ENCODE measurements at places on chromosomes 3 and 15.

- no peak for DNase-seq
These were observed 35.5 kb upstream of the CACNA2D3 start for GRCh38 chr3:54086652-54087405.

GRCh38 chr15:57401546-57401945 lies 25.2 kb downstream of the CGNL1 start:
- DNase-seq: no peak

GRCh38 chr15:37034835-37035748 lies 65.3 kb downstream of the MEIS2 start:
- DNase-seq: no peak

GRCh38 chr3:9828801-9829755 lies 14.7 kb downstream of the RPUSD3 start:
- no peak for DNase-seq

GRCh38 chr3:78741066-78741645 lies 1026.6 kb downstream of the ROBO1 start:
- no peak for DNase-seq

- DNase-seq: no peak
These were observed 69.3 kb downstream of the MYH15 start for GRCh38 chr3:108441071-108441507.

- DNase-seq: no peak
These were observed 24.9 kb downstream of the TTC14 start for GRCh38 chr3:180626844-180627243.

DNA sequence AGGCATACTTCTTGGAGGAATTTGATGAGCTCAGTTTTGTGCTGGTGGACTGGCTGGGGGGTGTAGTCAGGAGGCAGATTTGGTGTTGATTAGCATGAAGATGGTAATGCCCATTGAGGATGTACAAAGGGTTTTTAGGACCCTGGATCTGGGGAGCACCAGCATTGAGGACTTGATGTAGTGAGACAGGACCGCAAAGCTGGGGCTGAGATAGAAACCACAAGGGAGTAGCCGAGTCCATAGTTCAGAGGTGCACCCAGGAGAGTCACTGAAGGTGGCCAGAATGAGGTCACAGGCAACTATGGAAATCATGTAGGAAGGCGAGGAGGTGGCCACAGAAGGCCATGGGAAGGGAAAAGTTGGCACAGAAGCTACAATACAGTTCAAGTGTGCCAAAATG lies 2.7 kb upstream of the CDC25A start:
- DNase-seq: no peak

- peak; percentile 62 for DNase-seq
These were observed 23.5 kb upstream of the CLN6 start for GRCh38 chr15:68252925-68253534.

DNA sequence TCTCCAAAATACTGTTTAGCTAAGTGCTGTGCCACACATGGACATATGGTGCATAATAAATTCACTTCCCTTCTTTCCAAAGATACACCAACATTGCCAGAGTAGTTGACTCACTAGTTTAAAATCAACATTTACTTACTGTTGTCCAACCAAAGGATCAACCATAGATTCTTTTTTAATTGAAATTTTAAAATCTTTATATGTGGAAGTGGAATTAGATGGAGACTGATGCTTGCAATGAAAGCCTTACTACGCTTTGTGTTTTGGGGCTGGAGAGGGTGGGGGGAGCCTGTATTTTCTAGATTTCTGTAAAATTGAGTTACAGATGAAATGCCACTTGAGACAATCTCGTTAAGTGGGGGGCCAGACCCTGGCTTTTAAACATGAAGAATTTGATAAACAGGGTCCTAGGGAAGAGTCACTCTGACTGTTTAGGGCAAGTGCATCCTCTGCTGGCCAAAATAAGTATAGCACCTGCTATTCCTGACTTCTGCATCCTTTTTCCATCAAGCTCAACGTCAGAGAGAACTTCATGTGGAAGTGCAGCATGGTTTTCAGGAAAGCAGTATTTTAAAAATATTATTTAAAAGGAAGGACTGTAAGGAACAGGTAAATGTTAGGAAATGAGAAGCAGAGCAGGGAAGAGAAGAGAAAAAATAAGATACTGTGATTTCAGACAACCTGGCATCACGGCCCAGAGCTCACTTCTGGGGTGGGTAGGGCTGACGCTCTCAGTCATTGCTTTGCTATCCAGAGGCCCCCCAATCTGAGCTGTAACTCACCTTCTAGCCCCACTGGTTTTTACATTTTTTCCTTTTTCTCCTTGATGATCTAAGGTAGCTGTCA lies 76.7 kb downstream of the BOC start:
- DNase-seq: peak; percentile 69

- DNase-seq: no peak
These were observed 303.6 kb upstream of the ARPP21 start for GRCh38 chr3:35335703-35336102.

DNA sequence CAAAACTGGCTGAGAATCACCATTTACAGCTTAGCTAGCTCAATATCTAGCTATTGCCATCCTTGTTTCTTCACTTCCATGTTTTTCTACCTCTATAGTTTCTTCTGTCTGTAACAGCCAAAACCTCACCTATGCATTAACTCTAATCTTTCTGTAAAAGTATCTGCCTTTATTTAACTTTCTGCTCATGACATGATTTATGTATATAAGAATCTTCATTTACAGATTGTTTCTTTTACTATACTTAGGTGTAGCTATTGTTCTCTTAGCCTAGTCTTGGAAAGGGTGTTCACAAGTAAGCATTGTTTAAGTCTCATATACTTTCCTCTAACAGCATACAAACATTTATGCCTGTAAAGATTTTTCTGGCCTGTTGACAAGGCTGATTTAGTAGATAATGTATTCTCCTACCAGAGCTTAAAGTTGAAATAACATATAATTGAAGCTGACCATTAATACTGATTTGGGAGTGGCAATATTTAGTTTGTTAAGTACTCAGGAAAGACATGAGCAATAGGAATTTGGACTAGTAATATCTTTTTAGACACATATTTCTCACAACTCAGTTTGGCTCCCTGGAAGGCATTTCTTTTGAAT lies 9.4 kb downstream of the FILIP1L start:
- no peak for DNase-seq

DNA sequence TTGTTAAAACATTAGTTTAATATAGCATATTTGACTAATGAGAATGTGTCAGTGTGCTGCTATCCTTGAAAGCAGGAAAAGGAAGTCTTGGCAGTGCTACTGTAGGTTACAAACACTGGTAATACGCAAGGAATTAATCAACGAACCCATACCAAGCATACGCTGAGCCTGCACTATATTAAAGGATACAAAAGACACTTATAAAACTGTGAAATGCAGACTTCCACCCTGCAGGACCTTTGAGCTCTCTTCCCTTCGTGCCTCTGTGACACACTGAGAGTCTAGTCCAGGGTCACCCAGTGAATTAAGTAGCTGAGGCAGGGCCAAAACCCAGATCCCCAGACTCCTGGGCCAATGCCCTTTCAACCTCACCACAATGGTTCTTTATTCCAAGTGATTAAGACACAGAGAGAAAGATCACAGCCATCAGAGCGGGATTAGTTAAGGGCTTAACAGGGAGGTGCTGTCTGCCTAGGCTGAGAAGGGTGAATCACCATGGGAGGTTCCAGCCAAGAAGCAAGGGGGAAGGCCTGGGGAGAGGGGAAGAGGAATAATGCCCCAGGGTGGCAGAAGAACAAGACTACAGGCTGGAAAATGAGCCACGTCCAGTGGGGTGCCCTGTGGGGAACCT lies 6.8 kb downstream of the ANXA2 start:
- no peak for DNase-seq

DNA sequence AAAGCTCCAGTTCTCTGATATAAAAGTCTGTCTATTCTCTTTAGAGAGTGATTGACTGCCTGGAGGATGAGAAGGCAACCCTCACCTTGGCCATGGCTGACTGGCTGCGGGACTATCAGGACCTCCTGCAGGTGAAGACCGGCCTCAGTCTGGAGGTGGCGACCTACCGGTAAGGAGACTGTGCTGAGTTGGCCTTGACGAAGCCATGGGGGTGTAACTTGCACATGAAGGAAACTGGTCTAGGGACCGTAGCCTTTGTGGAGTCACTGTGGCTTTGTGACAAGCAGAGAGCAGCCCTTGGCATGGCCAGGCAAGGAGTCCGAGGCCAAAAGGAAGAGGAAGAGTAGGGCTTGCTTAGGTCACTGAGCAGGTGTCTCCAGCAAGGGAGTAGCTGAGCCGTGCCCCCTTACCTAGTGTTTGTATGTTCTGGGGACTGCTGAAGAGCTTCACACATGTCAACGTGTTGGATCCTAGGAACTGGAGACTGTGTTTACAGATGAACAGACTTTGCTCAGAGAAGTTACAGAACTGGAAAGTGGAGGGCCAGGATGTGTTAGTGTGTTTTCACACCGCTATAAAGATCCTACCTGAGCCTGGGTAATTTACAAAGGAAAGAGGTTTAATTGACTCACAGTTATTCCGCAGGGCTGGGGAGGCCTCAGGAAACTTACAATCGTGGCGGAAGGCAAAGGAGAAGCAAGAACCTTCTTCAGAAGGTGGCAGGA lies 8.8 kb downstream of the SYNM start:
- no peak for DNase-seq

DNA sequence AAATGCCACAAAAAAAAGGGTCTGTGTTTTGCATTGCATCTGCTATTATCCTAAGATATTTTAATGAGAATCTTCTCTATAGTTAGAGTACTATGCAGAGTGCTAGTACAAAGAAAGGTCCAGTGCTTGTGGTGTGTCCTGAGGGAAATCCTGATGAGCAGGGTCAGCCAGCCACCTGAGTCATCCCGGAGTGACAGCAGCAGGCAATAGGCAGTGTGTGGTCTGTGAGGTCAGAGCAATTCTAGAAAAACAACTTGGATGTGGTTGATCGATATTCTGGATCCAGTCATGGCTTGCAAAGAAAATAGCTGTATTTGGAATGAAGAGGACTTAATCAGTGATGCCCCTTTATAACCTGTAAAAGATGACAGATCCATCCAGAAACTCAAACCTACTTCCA lies 119.2 kb downstream of the CTNNB1 start:
- DNase-seq: no peak

GRCh38 chr3:165523801-165524200 lies 313.4 kb downstream of the BCHE start:
- DNase-seq: no peak

GRCh38 chr3:157752956-157753786 lies 250.0 kb upstream of the VEPH1 start:
- no peak for DNase-seq

DNA sequence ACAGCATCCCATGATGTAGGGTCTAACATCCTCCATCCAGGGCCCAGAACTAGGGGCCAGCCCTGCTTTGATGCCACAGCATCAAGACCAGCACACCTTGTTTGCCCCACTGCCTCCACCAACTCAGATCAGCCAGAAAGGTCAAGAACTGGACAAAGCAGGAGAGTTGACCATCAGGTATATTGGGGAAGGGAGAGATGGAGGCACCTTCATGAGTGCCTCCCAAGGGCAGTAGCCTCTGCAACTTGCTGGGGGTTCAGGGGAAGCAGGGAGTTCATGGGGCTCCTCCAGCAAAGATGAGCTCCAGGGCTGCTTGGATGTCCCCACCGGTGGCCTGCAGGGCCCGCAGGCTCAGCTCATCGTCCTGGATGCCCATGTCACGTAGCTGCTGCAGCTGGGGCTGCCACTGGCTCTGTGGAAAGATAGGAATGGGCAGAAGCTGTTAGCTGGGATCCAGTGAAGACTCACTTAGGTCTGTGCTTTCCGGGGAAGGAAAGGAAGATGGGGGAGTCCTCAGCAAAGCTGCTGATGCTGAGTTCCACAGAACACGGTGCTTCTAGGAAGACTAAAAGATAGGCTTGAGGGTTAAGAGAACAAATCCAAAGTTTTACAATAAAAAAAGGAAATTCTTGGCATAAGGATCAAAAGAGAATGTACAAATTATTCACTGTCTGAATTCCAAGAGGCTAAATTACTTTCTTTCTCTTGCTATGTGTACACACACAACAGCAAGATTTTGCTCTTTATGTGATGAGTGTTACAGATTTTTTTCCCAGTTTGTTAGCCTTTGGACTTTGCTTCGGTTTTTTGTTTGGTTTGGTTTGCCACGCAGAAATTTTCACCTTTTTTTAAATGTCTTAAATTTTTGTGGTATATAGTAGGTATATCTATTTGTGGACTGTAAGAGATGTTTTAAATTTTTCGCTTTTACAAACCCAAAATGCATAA lies 12.3 kb upstream of the SEMA7A start:
- no peak for DNase-seq

DNA sequence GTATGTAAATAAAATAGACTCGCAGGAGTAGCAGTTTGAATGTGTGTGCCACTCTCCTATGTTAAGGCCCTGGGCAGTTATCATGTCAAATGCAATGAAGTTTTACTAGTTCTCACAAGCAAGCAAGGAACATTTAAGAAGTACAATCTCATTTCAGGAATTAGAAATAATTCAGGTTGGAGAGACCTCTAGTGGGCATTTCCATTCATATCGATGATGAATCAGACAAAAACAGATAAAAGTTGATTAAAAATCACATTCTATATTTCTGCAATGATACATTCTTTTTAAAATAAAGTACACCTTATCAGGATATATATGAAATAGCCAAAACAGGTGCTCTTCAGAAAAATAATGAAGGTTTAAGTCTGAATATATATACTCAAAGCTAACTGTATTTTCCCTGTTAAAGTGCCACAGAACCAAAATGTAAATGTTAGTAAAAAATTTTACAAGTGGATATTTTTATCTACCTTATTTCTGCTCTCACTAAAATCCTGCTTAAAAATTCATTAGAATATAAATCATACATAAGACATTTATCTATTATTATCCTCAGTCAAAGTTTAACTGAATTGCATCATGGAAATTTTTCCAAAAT lies 492.4 kb upstream of the FRG2C start:
- no peak for DNase-seq

- no peak for DNase-seq
These were observed 29.4 kb downstream of the ABCC5 start for GRCh38 chr3:183988216-183988790.

- no peak for DNase-seq
These were observed 143.0 kb upstream of the GALNT15 start for GRCh38 chr3:16031434-16031833.

GRCh38 chr3:43344520-43344919 lies 58.2 kb downstream of the SNRK start:
- DNase-seq: no peak

DNA sequence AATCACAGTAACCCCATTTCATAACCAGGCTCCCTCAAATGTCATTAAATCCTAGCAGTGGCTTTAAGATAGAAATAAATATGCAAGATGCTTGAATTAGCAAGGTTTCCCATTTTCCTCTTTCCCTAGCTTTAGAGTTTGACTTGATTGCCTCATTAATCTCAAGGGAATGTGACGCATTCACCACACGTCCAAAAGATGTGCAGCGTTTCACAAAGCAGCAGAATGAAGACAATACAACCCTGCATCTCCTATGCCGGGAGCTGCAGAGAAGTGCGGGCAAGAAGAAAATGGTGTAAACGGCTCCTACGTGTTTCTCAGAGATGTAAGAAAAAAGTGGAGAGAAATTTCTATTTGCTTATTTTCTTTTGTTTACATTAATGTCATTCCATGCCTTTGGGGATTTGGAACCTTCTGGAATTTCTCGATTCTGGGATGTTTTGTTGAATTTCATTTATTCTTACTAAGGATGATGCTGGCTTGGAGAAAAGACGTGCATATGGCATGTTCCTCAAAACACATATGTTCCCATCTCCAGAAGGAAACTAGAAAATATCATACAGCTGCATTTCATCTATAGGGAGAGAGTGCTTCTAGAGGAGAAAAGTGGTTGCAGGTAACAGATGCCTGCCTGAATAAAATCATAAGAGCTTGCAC lies 27.8 kb upstream of the FRMD4B start:
- DNase-seq: no peak

Measured in B cell (primary cell).